Activated CD4-positive, alpha-beta T cell treated with anti-CD3 and anti-CD28 coated beads, Interleukin-2, amount 10 ng/mL, durations not matched to agents 24 days and 14 days (primary cell): ENCODE measurements at places on chromosomes 16 and 17. TPM values are rescaled to one million over a fixed set of nuclear protein-coding genes. Genes with fewer than 3 reads are reported as not detected.

DNA sequence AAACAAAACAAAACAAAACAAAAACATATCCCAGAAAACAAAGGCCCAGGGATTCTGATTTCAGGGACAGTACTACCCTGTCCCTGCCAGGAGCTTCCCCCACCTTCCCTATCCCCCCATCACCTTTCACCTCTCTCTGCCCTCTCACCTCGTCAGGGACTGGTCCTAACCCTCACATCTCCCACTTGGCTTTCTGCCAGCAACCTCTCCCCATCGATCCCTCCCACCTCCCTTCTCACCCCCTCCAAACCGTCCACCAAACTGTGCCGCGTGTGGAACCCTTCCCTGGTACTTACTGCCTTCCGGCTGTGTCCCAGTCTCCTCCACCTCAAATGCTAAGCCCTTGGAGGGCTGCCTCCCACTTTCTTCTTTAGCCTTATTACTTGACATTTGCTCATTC is 36.4 kb downstream of the TMEM186 start:
- DNase-seq: no peak

The ABCC6 gene
- not detected in 2 replicates for total RNA-seq

DNA sequence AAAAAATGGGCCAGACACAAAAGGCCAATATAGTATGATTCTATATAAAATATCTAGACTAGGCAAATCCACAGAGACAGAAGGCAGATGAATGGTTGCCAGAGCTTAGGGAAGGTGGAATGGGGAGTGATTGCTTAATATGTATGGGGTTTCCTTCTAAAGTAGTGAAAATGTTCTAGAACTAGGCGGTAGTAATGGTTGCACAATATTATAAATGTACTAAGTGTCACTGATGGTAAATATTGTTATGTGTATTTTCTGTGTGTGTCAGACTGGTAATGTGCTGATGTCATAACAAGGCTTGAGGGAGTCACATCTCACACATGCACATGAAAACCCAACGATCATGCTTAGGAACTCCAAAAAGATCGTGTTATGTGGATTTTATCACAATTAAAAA is 106.9 kb upstream of the SIAH1 start:
- no peak for DNase-seq

The PRSS36 gene
- 0.33 and 0.59 TPM in 2 replicates for total RNA-seq

DNA sequence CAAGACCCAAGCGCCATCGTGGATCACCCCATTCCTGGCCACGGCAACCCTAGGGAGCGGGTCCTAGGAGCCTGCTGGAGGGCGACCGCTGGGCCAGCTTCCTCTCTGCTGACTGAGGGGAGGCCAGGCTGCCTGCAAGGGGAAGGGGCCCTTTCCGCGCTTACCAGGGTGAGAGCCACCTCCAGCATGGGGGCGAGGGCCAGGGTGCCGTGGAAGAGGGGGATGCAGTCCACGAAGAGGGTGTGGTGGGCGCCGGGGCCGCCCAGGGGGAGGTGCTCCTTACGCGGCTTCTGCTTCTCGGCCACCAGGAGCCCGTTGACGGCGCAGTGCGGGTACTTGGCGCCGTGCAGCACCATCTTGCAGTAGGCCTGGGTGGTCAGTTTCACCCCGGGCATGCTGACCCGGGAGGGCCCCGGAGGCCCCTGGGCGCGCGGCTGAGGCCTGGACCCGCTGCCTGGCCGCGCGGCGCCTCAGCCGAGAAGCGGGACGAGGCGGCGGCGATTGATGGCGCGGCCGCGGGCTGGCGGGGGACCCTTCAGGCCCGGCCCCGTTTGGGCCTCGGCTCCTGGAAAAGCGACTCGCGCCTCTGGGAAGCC is 345 bp downstream of the EMC8 start:
- DNase-seq: peak; percentile 82

DNA sequence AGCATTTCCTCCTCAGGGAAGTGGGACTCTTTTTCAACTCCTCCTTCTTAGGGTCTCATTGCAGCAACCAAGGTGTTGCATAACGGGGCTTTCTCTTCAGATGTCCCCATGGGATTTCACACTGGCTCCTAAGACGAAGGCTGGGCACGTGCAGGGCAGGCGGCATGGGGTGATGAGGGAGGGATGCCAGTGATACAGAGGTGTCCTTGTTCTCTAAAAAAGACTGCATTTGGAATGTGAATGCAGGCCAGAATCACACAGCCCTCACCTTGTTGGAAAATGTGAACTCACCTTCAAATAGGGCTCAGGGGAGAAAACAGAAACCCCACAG is 105.6 kb downstream of the XYLT1 start:
- DNase-seq: peak; percentile 60

The PTX4 gene
- not detected in 2 replicates for total RNA-seq

GRCh38 chr17:79607940-79608623 is 2.8 kb downstream of the RBFOX3 start:
- DNase-seq: no peak

DNA sequence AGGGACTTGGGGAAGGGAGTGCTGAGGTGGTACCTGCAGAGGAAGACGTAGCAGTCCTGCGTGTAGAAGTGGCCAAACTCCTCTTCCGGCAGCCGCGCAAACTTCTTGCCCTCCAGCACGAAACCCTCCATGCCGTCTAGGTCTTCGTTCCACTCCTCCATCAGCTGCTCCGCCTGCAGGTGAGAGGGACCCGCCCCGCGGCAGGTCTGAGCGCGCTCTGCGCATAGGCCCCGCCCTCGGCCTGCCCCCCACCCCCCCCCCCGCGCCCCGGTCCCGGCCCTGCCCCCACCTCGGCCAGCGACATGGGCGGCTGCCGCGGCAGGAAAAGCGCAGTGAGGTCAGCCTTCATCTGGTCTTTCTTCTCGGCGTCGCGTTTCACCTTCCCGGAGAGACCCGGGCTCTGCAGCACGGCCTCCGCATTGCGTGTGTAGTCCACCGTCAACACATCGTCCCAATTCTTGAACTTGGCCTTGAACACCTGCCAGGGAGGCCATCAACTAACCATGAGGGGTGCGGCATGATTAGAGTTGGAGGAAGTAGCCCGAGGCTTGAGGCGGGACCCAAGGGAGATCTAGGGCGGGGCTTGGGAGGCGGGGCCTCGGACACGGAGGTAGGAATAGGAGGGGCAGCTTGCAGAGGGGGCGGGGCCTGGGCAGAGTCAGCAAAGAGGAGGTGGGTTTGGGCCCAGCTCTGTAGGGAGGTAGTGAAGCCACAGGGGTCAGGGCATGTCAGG is 11.5 kb downstream of the FLII start:
- peak; percentile 83 for DNase-seq

DNA sequence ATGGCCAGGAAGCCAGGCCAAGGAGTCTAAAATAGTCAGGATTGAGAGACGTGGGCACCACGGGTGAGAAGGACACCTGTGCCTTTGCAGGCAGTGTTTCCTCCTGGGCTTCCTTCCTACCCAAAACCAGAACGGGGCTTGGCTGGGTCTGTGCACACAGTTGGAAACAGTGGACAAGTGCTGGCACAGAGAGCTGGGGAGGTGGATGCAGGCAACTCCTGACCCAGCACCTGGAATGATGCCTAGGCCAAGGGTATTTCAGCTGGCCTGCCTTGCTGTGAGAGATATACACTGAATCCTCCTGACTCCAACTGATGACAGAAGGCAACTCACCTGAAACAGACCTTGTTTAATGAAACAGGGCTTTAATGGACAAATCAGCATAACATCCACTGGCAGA is 186.2 kb downstream of the SLC39A11 start:
- no peak for DNase-seq

DNA sequence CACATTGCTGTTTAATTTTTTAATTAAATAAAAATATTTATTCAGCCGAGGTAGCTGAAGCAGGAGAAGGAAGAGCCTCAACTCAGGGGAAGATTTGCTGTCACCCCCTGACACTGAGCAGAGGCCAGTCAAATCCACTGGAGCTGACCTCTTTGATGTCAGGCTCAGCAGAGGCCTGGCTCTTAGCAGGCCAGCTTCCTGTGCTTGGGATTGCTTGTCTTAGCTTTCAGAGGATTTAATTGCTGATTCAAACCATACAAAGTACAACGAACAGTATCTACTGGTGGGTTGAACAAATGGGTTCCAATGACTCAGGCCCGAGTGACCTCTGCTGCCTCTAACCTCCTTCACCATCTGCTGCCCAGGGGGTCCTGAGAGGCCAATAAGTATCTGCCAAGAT is 417.0 kb upstream of the HSBP1 start:
- no peak for DNase-seq

GRCh38 chr17:44655983-44656710 is at the start of gene MEIOC:
MEIOC (plus strand) TSS chr17:44656468; CDS start chr17:44656614, 146 bp downstream.
- DNase-seq: peak; percentile 74

DNA sequence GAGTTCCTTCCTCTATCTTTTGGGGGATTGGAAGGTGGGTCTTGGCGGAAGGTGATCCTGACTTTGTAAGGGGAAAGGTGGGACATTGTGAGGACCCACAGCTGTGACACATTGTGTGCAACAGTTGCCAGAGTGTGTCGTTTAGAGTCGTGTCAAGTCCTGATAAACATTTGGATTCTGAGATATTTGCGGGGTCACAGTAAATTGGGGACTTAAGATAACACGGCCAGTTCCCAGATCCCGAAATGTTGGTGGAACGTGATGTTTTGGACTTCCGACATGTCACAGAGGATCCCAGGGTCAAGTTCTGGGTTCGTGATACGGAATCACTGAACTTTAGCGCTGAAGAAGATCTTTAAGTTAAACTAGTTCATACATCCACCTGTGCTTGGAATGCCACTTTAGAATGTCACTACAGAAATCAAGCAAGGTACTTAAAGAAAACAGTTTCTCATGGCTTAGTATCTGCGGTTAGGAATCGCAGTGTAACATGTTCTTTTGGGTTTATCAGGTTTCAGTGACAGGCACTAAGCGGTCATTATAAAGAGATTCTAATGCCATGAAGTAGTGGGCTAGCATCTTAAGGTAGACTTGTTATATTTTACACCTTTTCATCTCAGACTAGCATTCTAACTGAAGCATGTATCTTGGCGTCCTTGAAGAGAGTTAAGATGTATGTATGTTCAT is 815 bp downstream of the ATAD5 start:
- no peak for DNase-seq

The NEUROD2 gene
- total RNA-seq: not detected in 2 replicates

GRCh38 chr16:2223942-2224486 is 623 bp downstream of the E4F1 start:
- peak; percentile 80 for DNase-seq

GRCh38 chr16:22400900-22401299 is 26.5 kb upstream of the CDR2 start:
- no peak for DNase-seq

The OTOP3 gene
- not detected in 2 replicates for total RNA-seq

The MEOX1 gene
- total RNA-seq: 0.21 and 0.50 TPM in 2 replicates

- no peak for DNase-seq
Observed at GRCh38 chr16:4968879-4969483, 10.9 kb downstream of the SEC14L5 start.

The DLX4 gene
- 0.21 TPM in 1 of 2 replicates, not detected in the other for total RNA-seq

DNA sequence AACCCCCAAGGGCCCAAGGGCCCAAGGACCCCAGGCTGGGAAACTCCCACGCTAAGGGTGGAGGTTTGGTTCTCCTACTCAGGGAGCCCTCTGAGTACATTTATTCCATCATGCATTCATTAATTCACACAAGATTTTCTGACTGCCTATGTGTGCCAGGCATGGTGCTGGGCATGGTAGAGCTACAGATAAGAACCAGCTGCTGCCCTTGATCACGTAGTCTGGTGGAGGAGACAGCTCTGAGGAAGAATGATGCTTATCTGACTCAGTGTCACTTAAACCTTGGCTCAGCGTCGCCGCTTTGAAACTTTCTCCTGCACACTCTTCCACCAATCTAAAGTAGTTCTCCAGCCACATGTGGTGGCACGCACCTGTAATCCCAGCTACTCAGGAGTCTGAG is 3.6 kb upstream of the ARL4D start:
- DNase-seq: peak; percentile 57

GRCh38 chr17:44206825-44207155 is 7.1 kb upstream of the ATXN7L3 start:
- no peak for DNase-seq

DNA sequence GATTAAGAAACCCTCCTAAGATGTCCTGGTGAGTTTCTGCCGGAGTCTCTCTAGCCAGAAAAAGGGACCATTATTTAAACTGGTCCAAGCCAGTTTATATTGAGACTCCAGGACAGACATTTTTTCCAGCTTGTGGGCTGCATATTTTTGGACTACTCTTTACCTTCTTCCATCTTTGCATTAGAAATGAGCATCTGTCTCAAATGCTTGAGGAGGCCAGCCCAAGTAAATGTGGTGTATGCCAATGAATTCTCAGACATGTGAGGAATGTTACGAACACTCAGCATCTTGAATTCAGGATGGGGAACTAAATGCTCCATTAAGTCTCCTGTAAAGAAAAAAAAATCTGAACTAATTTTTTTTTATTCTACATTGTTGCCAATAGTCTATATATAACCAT is 18.4 kb downstream of the TUBD1 start:
- DNase-seq: no peak

GRCh38 chr16:55489119-55489955 is 10.3 kb downstream of the MMP2 start:
- no peak for DNase-seq

The OR3A3 gene
- not detected in 2 replicates for total RNA-seq

GRCh38 chr16:28893291-28893690 is 15.0 kb downstream of the ATP2A1 start:
- DNase-seq: no peak

- DNase-seq: peak; percentile 78
Observed at GRCh38 chr17:37607637-37608331, 1.4 kb downstream of the SYNRG start.

The TMEM235 gene
- not detected in 2 replicates for total RNA-seq

DNA sequence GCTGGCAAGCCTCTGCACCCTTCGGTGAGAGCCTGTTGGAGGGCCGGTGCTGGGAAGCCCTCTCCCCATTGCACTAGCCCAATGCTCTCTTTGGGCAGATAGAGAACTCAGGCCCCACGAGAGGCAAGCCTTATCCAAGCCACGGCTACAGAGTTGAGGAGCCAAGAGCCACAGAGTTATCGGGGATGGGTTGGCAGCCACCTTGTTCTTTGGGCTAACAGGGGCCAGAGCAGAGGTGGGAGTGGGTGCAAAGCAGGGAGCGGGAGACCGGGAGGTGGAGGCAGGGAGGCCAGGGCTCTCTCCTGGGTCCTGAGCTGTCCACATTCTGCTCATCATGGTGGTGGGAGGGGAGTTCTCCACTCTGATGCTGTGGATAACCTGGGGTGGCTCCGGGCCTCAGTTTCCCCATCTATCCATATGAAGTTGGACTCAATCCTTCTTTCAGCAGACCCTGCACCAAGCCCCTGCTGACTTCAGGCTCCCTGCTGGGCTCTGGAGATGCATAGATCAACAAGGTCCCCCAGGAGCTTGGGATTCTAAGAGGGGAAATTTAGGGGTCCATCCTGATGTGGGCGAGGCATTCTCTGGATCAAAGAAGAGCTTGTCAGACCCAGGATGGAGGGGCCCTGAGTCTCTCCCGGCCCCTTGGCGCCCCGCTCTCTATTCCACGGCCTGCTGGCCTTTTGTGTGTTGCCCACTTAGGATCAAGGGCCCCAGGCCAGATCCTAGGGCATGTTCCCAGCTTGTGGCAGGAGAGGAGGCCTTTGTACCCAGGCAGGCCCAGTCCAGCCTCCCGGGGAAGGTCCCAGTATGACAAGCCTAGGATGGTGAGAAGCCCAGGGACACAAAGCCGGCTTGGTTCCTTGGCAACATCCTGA is 557 bp upstream of the CX3CL1 start:
- no peak for DNase-seq

DNA sequence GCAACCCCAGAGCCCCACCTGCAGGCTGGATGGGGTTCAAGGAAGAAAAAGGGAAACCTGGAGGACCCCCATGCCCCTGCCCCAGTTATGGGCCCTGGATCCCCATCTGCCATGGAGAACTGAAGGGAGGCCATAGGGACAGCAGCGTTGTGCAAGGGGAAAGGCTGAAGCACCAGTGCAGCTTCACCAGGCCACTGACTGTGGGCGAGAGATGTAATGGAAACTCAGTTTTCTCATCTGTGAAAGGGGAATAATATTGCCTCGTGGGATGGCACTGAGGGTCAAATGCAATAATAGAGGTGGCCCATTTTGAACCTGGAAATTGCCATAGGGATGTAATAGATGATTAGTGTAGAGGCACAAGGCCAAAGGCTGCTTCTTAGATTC is 9.9 kb upstream of the TSPOAP1 start:
- DNase-seq: no peak
